CD4-positive, alpha-beta T cell treated with Interleukin-17A for 1 hour (primary cell): ENCODE measurements at places on chromosomes 13 and 19.

DNA sequence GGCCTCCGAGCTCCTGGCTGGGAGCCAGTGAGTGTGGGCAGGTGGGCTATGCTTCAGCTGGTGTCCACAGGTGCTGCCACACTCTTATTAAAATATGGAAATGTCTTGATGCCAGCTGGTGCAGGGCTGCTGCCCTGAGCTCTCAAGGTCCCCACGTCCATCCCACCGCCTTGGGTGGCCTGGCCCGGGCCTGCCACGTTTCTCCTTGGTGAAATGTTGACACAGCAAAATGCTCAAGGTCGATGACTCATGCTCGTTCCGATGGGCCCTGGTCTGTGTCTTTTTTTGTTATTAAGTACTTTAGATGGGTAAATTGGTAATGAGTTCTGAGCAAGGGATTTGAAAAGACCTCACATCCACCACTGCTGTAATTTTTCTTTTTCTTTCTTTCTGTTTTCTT is 524.7 kb downstream of the MYO16 start:
- no peak for DNase-seq

DNA sequence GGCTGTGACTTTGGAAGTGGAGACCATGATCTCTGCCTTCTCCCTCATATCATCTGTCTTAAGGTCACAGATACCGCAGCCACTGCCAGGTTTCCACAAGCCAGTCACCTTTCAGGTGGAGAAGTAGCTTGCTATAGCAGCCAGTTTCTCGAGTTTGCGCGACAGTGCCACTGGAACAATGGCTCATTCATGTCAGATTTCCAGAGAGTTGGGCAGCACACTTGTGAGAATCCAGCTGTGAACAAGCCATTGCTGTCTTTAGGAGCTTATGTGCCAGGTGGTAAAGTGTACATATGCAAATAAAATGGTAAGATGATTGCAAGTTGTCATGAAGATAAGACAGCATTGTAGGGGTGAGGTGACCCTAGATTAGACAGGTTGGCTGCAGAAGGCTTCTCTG is 22.3 kb downstream of the GARRE1 start:
- no peak for DNase-seq

GRCh38 chr19:45630463-45630862 is 8.7 kb downstream of the EML2 start:
- no peak for DNase-seq

- no peak for DNase-seq
Measured at GRCh38 chr13:96781141-96781540, 213.1 kb downstream of the OXGR1 start.

GRCh38 chr13:43905435-43906031 is 25.8 kb downstream of the LACC1 start:
- peak; percentile 75 for DNase-seq

DNA sequence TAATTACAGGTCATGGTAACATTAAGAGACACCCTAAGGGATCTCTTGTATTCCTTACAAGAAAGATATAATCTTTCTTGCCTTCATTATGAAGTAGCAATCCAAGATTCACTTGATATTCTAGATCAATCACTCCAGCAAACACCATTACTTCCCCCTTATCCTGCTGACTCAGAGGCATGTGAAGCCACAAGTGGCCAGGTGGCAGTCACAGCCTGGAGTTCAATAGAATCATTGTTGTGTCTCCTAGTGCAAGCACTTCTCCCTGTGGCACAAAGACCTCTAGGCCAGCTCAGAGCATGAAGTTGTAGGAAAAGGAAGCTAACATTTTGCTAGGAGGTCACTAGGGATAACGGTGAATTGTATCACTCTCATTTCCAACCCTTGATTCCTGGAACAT is 864.3 kb upstream of the ATXN8OS start:
- DNase-seq = no peak

DNA sequence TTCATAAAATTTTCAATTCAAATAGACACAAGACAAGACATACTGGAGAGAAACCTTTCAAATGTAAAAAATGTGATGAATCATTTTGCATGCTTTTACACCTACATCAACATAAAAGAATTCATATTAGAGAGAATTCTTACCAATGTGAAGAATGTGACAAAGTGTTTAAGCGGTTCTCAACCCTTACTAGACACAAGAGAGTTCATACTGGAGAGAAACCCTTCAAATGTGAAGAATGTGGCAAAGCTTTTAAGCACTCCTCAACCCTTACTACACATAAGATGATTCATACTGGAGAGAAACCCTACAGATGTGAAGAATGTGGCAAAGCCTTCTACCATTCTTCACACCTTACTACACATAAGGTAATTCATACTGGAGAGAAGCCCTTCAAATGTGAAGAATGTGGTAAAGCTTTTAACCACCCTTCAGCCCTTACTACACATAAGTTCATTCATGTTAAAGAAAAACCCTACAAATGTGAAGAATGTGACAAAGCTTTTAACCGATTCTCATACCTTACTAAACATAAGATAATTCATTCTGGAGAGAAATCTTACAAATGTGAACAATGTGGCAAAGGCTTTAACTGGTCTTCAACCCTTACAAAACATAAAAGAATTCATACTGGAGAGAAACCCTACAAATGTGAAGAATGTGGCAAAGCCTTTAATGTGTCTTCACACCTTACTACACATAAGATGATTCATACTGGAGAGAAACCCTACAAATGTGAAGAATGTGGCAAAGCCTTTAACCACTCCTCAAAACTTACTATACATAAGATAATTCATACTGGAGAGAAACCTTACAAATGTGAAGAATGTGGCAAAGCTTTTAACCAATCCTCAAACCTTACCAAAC is 24.6 kb upstream of the ZNF431 start:
- no peak for DNase-seq

- no peak for DNase-seq
Measured at GRCh38 chr19:23071147-23071511, 45.7 kb upstream of the ZNF730 start.
